H4 (cell line): ENCODE measurements at places on chromosomes 13 and 19. TPM values are rescaled to one million over a fixed set of nuclear protein-coding genes. Genes with fewer than 3 reads are reported as not detected.

DNA sequence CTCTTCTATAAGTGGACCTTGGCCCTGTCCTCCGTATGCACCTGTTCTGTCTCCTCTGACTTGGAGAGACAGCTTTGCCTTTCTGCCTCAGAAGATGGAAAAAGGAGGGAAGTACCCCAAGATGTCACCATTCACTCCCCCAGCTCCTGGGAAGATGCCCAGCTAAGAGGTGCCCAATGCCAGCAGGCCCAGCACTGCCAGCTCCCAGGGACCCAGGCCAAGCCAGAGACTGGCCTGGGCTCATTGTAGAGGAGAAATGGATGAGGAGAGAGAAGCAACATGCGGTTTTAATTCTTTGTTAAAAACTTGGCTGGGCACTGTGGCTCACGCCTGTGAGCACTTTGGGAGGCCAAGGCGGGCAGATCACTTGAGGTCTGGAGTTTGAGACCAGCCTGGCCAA is 111.5 kb upstream of the ZNF507 start:
- no peak for DNase-seq

GRCh38 chr13:94999871-95000270 is 287.5 kb upstream of the SOX21 start:
- DNase-seq = no peak

The NXNL1 gene
- not detected in 2 replicates for total RNA-seq

The RDH8 gene
- not detected in 2 replicates for total RNA-seq

- DNase-seq = no peak
These were observed 276.6 kb upstream of the ZNF507 start for GRCh38 chr19:32068793-32069192.

The SIGLEC5 gene
- not detected in 2 replicates for total RNA-seq

- no peak for DNase-seq
These were observed 5.6 kb downstream of the TIMM13 start for GRCh38 chr19:2421581-2422306.

The FGF22 gene
- not detected in 2 replicates for total RNA-seq

- DNase-seq = peak; percentile 25
These were observed 250 bp downstream of the SPRY2 start for GRCh38 chr13:80340651-80341100.

DNA sequence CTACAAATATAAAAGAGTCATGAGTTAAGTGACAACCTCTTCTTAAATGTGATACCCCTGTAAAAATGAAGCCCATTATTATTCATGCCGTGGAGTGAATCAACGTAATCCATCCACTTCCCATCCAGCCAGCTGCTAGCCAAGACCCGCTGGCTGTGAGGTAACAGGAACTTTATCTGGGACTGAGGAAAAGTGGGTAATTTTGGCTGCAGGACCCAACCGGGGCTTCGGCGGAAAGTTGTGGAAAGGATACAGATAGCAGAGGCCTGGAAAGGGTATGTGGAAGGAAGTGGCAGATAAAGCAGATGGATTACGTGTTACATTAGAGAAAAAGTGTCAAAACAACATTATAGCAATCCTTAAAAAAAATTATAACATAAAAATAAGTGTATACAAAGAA is 48.3 kb downstream of the SLC7A1 start:
- DNase-seq = no peak

DNA sequence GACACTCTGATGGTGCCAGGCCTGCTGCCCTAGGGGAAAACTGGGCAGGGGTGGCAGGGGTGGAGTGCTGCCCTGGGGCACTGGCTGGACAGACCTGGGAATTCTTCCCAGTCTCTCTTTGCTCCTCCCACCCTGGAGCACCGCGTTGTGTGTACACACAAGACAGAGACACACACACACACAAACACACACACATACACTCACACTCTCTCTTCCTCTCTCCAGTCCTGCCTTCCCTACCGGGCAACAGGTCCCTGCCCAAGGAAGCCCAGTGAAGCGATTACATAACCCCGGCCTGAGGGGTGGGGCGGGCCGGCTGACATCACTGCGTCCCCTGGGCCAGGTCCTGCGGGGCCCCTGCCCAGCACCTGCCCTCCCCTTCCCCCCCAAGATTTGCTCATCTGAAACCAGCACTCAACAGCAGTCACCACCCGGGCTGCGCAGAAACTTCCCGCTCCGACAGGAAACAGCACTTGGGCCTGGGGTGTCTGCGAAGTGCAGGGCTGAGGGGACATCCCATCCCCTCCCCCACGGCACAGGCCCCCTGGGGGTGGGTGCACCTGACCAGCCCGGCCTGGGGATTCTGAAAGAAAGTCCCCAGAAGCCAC is 1.2 kb downstream of the MKNK2 start:
- DNase-seq = peak; percentile 84

GRCh38 chr13:33645591-33646554 is 172.1 kb upstream of the RFC3 start:
- no peak for DNase-seq

The TNFRSF19 gene
- 0.12 and 0.33 TPM in 2 replicates for total RNA-seq

DNA sequence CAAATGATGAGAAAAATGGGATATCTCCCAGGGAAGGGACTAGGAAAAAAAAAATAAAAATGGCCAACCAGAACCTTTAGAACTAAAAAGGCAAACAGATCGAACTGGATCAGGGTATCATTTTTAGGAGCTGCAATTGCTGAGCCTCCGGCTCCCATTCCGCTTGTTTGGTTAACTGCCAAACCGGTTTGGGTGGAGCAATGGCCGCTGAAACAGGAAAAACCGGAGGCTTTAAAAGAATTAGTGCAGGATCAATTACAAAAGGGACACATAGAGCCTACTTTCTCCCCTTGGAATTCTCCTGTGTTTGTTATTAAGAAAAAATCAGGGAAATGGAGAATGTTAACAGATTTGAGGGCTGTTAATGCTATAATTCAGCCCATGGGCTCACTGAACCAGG is 12.7 kb upstream of the ZNF443 start:
- DNase-seq = no peak

The EBPL gene
- total RNA-seq = 67.9 and 77.4 TPM in 2 replicates

The BST2 gene
- 273 and 396 TPM in 2 replicates for total RNA-seq
